ENCODE measurements at places on chromosomes 4 and X. TPM values are rescaled to one million over a fixed set of nuclear protein-coding genes. Genes with fewer than 3 reads are reported as not detected.

GRCh38 chrX:14363728-14364127 is 165.6 kb upstream of the GLRA2 start:
- no peak for DNase-seq

DNA sequence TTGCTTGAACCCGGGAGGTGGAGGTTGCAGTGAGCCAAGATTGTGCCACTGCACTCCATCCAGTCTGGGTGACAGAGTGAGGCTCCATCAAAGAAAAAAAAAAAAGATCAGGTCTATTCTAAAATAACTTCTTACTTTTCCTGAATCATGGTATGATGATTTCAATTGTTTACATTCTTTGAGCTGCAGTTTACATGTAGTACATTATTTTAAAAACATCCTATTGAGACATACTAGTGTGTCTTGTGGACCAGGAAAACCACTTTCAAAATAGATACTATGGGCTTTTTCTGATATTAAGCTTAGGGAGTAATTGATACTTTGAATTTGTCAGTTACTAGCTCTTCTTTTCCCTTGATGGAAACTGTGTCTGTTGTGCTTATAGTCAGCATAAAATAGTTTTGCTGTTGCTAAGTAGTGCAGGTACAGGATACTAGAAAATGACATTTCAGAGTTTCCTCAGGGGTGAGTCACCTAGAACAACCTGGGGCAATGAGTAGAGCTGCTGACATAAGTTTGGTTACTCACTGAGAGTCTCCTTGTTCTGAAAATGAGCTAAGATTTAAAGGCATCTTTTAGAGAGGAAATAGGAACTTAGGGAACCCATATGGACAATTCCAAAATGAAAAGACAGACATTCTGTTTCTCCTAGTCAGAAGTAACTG is 53.2 kb upstream of the C4orf54 start:
- DNase-seq = no peak

Gene USP53
- total RNA-seq = 14.4 TPM

Gene PAGE1
- not detected for total RNA-seq

Gene PHEX
- 22.7 TPM for total RNA-seq

GRCh38 chrX:147180886-147181285 is 366.3 kb upstream of the CXorf51A start:
- DNase-seq = no peak

Data from activated CD8-positive, alpha-beta T cell treated with anti-CD3 and anti-CD28 coated beads for 36 hours (primary cell).